Nasal cavity respiratory epithelium epithelial cell of viscerocranial mucosa (primary cell): ENCODE measurements at places on chromosomes 16 and 17. TPM values are rescaled to one million over a fixed set of nuclear protein-coding genes. Genes with fewer than 3 reads are reported as not detected.

FBXL19 gene
- total RNA-seq: 17.4 and 21.7 TPM in 2 replicates

KRT32 gene
- total RNA-seq: not detected in 2 replicates

AOC3 gene
- under 0.01 and 0.57 TPM in 2 replicates for total RNA-seq

SEC14L1 gene
- total RNA-seq: 37.9 and 41.0 TPM in 2 replicates

C16orf92 gene
- total RNA-seq: not detected in 2 replicates

DHODH gene
- total RNA-seq: 6.1 and 15.0 TPM in 2 replicates

TSPOAP1 gene
- total RNA-seq: under 0.01 and 0.93 TPM in 2 replicates

CTF1 gene
- 0.68 and 1.2 TPM in 2 replicates for total RNA-seq

RAB26 gene
- 0.28 and 0.34 TPM in 2 replicates for total RNA-seq

KRTAP9-7 gene
- total RNA-seq: not detected in 2 replicates

NRN1L gene
- 0.21 and 0.34 TPM in 2 replicates for total RNA-seq

SLC2A4 gene
- under 0.01 and 0.14 TPM in 2 replicates for total RNA-seq

PKMYT1 gene
- total RNA-seq: 0.34 and 0.50 TPM in 2 replicates

ZMYND15 gene
- 0.34 and 1.2 TPM in 2 replicates for total RNA-seq
